ENCODE measurements at places on chromosomes 7 and 10.

DNA sequence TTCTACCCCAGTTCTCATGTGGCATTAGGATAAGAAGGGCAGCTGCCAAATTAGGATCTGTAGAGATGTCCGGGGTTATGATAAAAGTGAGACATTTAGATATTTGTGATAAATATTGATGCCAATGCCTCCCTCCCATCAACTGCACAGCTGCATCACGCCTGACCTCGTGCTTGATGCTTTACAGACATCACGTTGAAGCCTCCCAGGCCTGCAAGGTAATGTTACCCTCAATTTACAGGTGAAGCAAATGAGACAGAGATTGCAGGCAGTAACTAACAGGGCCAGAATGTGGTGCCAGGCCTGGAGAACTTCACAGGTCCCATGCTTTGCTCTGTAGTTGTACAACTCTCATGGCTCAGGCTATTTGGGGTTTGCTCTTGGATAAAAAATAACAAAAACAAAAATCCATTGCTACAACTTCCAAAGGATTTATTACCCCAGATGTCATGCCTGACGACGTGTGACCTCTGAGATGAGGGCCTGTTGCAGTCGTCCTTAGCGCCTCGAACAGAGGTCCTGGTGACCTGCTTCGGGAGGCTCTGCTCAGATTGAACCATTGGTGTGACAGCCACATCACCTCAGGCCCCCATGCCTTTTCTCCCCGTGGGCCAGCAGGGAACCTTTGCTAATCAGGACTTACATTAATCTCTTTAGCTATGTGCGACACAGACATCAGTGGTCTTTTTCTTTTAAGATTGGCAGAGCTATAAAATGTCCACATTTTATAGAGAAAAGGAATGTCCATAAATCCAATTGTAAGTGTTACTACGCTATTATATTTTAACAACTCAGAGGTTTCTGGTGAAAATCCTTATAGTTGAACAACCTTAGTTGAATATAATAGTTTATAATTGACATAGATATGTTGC, 169.3 kb downstream of the ADAM12 start:
- DNase-seq: no peak

DNA sequence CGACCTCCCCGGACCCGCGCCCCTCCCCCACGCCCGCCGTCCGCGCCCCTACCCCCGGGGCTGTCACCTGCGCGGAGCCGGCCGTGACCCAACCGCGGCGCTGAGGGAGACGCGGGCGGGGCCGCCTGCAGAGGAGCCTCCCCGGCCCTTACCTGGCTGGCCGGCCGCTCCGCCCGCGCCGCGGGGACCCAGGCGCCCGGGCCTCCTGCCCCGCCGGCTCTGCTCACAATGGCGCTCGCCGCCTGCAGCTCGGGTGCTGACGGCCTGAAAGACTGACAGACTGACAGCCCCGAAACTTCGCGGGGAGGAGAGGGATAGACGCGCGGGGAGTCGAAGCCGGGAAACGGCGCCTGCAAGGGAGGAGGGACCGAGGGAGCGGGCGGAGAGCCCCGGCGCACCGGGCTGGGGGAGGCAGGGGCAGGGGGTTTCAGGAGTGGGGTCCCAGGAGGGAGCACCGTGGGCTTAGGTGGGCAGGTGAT, 393 bp downstream of the ZNF467 start:
- DNase-seq: no peak

- no peak for DNase-seq
Observed at GRCh38 chr7:2554661-2555111, 638 bp downstream of the BRAT1 start.

DNA sequence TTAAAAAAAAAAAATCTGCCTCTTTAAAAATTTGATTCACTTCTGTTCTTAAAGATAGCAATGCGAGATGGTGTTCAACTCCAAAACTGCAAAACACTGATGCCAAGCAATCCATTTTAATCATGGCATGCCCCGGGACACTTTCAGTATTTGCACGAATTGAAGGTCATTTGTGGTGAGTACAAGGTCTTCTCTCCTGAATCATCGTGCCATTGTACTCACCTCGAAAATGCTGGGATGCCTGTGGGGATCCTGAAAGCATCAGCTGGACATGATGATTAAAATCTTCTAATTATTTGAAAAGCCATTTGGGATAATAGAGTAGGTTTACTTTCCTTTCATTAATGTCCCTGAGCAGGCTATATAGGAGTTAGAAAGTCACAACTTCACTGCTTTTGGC, 125.1 kb upstream of the NRP1 start:
- DNase-seq: no peak

DNA sequence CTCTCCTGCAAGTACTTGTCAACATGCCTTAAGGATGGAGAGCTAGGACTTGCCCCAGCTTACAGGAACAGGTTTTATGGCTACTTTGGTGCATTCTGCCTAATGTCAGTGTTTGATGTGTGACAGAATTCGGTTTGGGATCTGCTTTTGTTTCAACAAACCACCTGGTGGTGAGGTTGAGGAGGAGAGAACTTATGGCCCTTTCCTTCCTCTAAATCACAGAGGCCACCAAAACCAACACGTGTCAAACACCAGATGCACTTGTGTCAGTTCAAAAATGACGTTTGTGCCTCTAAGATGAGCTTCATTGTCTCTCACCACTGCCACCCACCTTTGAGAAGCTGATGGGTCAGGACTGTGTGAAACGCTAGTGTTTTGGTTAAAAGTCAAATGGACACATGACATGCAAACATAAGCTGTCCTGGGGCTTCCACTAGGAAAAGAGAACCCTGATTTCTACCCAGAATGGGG, 83.9 kb downstream of the OSBPL3 start:
- no peak for DNase-seq

GRCh38 chr10:65846541-65846940, 1079.3 kb upstream of the LRRTM3 start:
- DNase-seq: no peak

DNA sequence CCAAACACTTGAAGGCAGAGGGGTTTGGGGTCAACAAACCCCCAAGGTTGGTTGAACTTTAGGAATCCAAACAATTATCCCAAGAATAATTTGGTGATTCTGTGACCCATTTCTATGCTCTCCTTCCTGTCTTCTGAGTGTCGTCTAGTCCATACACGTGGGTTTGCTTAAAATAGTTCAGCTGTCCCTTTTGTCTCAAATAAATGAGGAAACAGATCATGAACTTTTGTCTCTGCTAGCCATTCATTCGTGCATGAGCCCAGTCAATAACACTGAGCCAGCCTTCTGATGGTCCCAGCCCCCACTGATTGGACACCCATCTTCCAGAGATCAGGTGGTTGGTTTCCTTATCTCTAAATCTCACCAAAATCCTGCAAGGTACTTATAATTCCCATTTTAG, 255.4 kb downstream of the PRPF18 start:
- DNase-seq: no peak

DNA sequence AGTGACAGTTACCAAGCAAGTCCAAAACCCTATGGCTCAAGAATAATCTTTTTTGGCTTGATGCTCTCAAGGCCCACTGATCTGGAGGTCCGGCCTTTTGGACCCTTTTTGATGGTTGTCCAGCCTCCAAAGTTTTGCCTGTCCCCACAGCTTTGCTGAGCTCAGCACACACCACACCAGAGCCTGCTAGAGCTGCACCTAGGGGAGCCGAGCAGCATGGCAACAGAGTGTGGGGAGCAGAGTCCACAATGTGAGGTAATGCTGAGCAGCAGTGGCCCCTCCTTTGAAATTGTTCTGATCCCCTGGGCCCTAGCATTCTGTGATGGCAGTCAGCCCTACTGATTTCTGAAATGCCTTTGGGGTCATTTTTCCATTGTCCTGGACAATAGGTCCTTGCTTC, 9.3 kb downstream of the GIMAP7 start:
- DNase-seq: no peak

- no peak for DNase-seq
Observed at GRCh38 chr10:127459918-127460317, 89.2 kb upstream of the NPS start.

DNA sequence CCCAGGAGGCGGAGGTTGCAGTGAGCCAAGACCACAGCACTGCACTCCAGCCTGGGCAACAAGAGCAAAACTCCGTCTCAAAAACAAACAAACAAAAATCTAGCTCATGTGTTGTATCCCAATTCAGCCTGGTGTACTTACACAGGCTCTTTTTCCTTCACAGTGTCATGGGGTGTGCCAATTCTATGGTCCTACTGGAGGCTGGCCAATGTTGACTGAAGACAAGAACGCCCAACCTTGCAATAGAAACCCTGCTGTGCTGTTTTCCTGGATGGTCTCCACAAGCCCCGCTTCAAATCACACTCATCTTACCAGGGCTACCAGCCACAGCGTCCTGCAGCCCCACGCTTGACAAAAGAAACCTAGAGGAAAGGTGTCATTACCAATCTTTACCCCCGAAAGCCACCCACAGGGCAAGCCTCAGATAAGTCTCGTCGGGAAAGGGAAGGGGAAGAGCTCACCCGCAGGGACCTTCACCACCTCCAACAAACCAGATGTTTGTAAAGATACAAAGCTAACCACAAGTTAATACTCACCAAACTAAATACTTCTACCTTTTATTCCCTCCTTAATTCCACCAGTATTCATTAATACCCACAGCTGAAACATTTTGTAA, 64.8 kb downstream of the TNS3 start:
- DNase-seq: no peak

Measured in brain pericyte (primary cell).